ENCODE measurements at places on chromosomes 12 and 14.

DNA sequence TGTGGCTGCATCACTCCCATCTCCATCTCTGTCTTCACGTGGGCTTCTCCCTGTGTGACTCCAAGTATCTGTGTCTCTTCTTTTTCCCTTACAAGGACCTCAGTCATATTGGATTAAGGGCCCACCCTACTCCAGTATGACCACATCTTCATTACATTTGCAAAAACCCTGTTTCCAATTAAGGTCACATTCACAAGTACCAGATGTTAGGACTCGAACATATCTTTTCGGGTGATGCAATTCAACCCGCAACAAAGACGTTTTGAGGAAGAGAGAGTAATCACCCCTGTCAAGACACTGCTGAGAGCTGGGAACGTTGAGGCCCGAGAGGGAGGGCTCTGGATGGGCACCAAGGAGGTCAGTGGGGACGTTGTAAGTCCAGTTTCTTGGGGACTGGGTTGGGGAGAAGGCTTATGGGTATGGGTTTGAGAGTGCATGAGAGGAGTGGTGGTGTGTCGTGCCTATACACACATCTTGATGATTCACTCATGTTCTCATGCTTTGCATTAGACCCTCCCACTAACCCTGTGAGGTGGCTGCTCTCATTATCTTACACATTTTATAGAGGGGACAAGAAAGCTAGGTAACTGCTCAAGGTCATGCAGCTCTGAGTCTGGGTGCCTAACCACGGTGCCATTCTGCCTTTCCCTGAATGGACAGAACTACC lies 12.1 kb upstream of the IFI27 start:
- DNase-seq, result no peak

- no peak for DNase-seq
These were observed 400.7 kb downstream of the NUAK1 start for GRCh38 chr12:105738051-105738450.

- no peak for DNase-seq
These were observed 292.5 kb downstream of the AKAP6 start for GRCh38 chr14:32621585-32621984.

- peak; percentile 29 for DNase-seq
These were observed 2.1 kb downstream of the PRPH start for GRCh38 chr12:49296836-49297694.

- DNase-seq, result no peak
These were observed 38.1 kb downstream of the LRTM2 start for GRCh38 chr12:1858456-1858855.

DNA sequence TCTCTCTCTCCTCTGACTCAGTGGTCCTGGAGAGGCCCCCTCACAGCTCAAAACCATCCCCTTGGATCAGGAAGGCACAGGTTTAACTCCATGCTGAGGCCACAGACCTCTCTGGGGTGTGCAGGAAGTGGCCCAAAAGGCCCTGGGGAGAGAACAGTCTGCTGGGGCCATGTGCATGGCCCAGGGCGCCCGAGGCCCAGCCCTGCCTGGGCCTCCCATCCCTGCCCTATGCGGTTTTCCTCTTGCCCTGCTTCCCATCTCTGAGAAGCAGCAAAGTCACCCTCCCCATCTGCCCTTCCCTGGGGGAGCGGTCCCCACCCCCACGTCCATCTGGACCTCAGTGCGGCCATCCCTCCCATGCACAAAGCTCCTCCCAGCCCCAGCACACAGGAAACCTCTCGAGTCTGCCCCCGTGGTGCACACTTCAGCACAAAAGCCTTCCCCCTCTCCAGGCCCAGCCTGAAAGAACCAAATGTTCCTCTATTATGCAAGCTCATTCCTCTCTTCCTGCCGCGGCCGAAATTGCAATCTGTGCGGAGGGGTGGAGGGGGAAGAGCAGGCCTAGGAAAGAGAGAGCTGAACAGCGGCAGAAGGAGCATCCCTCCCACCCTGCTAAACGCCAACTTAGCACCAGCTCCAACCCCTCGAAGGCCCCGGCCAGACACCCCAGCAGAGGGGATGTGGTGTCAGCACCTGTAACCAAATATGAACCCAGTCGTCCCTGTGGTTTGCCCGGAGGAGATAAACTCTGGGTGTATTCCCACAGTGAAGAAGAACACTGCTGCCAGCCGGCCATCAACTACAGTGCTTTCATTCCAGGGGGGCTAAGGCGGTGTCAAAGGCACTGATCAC lies 108.5 kb downstream of the SCARB1 start:
- DNase-seq, result no peak

GRCh38 chr12:12219664-12220063 lies 47.2 kb downstream of the LRP6 start:
- DNase-seq, result no peak

GRCh38 chr14:37246427-37246829 lies 48.7 kb downstream of the MIPOL1 start:
- DNase-seq, result no peak

DNA sequence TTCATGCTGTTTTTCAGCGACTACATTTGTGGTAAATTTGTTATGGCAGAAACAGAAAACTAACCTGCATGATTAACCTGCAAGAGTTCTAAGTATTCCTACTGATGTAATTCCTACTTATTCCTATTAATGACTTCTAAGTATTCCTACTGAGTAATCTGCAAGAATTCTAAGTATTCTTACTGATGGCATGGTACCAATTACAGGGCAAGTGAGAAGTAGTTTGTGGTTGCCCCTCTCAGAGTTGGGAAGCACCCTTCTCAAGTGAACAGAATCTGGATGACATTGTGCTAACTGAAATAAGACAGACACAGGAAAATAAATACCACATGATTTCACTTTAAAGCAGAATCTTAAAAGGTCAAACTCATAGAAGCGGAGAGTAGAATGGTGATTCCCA lies 100.9 kb upstream of the CPNE8 start:
- DNase-seq, result no peak

DNA sequence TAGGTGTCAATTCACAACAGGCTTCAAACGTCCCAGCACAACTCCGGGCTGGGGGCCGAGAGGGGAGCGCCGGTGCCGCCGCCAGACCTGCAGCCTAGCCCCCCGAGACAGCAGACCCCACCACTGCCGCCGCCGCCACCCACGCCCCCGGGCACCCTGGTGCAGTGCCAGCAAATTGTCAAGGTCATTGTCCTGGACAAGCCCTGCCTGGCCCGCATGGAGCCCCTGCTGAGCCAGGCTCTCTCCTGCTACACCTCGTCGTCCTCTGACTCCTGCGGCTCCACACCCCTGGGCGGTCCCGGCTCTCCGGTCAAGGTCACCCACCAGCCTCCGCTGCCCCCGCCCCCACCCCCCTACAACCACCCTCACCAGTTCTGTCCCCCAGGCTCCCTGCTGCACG lies 39.4 kb downstream of the SLC6A12 start:
- DNase-seq, result no peak
